Activated naive CD4-positive, alpha-beta T cell treated with anti-CD3 and anti-CD28 coated beads, Interleukin-2, amount 50 U/mL, for 72 hours (primary cell): ENCODE measurements at places on chromosomes 7 and 10.

DNA sequence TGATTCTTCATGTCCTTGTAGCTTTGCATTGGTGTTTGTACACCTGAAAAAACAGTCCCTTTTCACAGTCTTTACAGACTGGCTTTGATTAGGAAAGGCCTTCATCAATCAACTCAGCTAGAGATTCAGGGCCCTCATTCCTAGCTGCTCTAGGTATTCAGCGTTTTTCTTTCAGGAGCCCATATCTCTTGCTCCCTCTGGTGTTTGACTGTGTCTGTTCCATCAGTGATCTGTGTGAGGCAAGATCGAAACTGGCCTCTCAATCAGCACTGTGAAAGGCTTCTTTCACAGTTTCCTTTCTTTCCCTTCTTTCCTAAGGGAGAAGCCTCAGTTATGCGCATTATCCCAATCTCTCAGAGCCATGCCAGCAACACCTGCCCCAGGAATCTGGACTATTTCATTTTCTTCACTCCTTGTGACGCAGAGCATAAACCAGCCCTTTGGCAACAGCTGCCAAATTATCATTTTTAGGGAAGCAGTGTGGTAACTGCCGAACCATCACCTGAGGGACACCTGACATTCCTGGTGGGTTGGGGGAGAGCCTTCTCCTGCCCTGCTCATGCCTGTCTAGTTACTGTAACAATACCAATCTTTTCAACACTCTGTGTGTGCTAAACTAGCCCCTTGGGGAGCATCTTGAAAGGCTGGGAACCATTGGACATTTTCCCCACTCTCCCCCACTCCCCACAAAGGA is 75.7 kb upstream of the CCDC71L start:
- no peak for DNase-seq

GRCh38 chr10:86314616-86315548 is 51.7 kb downstream of the GRID1 start:
- DNase-seq = no peak

DNA sequence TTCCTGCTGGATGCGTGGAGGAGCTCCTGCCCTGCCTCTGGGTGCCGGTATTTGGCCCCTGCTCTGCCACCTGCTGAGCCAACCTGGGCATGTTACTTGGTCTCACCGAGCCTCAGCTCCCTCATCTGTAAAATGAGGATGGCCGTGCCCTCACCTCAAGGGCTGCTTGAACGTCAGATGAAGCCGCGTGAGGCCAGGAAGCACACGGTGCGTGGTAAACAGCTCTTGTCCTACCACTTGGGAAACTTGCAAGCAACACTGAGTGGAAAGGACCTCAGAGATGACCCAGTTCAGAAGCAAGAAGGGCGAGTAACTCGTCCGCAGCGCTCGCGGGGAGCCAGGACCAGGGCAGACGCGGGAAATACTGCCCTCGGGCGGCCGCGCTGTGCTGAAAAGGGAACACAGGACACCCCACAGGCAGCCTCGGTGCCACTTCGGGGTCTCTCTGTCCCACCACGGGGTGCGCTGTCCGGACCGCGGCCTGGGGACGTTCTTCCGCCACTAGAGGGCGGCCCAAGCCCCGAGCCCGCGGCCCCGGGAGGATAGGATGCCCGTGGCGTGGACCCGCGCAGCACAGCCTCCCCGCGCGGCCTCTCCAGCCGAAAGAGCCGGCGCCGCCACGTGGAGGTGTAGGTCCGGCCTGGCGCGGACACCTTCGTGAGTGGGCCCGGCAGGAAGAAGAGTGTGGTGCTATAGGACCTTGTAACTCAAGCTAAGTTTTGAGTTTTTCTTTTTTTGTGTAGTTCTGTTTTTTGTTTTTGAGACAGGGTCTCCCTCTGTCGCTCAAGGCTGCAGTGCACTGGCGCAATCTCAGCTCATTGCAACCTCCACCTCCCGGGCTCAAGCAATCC is 94.1 kb downstream of the PRKAG2 start:
- peak; percentile 76 for DNase-seq

GRCh38 chr7:83613232-83613631 is 35.7 kb downstream of the SEMA3E start:
- DNase-seq = no peak

DNA sequence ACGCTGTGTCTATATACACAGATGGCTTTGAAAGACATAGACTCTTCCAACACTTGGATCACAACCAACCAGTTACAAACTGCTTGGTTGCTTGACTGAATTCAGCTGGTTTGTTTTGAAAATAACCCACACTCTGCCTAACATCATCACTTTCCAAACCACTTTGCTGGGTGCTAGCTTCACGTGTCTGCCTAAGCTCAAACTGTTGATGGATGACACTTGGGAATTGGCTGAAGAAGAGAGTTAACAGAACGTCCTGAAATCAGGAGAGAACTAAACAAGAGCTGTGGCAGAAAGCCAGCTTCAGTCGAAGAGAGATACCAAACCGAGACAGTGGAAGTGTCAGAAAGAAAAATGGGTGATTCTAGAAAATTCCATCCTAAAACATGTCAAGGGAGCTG is 420.8 kb upstream of the AUTS2 start:
- DNase-seq = no peak

GRCh38 chr7:23864973-23865372 is 155.0 kb downstream of the STK31 start:
- DNase-seq = no peak

DNA sequence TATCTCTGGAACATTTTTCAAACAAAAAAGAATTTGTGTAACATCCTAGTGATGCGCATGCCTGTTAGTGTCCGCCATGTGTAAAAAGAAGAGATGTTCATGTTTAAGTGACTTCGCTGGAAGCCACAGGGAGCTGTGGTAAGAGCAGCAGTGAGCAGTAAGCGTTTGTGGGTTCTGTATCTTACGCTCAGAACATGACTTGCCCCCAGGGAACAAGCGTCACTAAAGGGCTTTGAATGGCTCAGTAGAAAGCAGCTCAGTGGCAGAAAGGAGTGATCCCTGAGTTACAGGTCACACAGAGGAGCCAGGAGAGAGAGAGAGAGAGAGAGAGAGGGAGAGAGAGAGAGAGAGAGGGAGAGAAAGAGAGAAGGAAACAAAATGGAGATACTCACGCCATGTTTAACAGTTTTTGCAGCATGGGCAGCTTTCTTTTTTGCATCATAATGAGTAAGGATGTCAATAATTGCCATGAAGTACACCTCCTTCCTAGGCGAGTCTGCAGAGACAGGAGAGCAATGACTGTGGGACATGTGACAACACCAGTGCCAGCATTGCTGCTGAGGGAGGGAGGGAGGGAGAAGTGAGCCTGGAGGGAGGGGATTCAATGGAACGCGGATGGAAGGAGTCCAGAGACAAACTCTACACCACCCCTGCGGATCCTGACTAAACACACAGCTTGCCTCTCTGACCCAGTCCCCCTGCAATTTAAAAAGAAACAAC is 174.6 kb downstream of the PIP4K2A start:
- no peak for DNase-seq

GRCh38 chr7:158759749-158760444 is 55.3 kb upstream of the NCAPG2 start:
- no peak for DNase-seq

- no peak for DNase-seq
Observed at GRCh38 chr10:102555781-102556328, 52.1 kb downstream of the SUFU start.

DNA sequence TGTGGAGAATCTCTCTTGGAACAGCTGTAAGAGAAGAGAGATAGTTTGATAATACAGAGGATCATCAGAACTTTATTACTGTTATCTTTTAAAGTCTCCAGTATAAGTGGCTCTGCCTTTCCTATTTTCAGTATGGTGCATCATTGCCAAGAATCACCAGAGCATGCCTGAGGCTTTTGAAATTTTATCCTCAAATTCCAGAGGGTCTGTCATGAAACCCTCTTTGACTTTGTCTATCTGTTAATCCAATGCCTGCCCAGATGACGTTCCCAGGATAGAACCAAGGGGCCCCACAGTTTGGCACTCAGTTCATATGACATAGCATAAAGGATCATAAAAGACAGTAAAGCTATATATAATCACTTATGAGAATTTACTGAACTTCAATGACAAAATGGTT is 35.3 kb upstream of the SEMA3C start:
- DNase-seq = no peak

DNA sequence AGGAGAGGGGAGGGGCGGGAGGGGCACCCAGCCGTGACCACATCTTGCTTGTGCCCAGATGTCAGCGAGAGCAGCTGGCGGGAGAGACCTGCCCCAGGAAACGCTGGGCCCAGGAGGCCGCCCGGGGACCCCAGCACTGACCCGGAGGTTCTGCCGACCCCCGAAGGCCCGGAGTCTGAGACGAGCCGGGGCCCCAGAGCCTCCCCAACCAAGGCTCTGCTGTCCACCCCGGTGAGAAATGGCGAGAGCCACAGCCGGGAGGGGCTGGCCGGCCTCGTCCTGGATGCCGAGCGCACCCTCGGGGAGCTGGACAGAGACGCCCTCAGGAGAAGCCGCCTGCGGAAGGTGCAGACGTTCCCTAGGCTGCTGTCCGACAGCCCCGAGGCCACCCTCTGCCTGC is 25.9 kb downstream of the KNDC1 start:
- DNase-seq = no peak

DNA sequence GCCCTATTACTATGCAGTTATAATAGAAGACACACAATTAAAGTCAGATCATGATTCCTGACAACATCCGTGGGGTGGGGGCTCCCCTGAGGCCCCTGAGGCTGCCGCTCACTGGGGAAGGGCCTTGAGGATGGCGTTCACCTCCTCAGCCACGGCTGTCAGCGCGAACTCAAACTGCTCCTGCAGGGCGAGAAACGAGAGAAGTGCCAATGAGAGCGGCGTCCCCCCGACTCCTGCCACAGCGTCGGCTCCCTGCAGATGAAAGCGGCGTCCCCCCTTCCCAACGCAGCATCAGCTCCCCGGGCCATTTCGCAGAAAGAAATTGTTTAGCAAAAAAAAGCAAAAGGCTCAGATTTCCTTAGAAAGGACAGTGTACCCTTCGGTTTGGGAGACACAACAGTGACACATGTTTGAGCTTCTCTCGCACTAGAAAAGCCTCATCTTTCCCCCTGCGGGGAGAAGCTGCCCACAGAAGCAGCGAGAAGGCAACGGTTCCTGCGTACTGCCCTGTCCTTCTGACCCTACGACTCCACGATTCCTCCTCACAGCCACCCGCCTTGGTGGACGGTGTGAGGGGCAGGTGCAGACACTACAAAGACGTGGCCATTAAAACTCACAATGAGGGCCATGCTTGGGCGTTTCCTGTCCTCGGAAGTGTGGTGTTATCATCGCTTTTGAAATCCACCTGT is 203.9 kb downstream of the DNAJB6 start:
- no peak for DNase-seq

- DNase-seq = no peak
Observed at GRCh38 chr10:68345621-68346020, 12.9 kb upstream of the PBLD start.

- DNase-seq = no peak
Observed at GRCh38 chr10:44589181-44589943, 204.5 kb upstream of the CXCL12 start.

DNA sequence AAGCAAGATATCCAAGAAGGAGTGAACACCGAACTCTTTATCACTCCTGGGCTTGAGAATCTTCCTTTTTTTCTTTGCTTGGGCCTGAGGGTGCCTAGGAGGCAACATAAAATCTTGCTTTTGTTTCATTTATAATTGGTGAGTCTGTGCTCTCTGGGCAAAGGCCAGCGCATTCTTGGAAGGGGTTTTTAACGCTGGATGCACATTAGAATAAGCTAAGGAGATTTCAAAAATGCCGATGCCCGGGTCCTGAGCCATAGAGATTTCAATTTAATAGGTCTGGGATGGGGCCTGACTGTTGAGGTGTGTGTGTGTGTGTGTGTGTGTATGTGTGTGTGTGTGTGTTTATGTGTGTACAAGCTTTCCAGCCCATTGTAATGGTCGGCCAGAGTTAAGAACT is 62.0 kb upstream of the SORCS3 start:
- no peak for DNase-seq

GRCh38 chr7:91671245-91671644 is 209.3 kb downstream of the MTERF1 start:
- no peak for DNase-seq

- DNase-seq = no peak
Observed at GRCh38 chr7:92963566-92963965, 127.2 kb upstream of the CDK6 start.

GRCh38 chr7:158160199-158160598 is 427.4 kb downstream of the PTPRN2 start:
- no peak for DNase-seq

DNA sequence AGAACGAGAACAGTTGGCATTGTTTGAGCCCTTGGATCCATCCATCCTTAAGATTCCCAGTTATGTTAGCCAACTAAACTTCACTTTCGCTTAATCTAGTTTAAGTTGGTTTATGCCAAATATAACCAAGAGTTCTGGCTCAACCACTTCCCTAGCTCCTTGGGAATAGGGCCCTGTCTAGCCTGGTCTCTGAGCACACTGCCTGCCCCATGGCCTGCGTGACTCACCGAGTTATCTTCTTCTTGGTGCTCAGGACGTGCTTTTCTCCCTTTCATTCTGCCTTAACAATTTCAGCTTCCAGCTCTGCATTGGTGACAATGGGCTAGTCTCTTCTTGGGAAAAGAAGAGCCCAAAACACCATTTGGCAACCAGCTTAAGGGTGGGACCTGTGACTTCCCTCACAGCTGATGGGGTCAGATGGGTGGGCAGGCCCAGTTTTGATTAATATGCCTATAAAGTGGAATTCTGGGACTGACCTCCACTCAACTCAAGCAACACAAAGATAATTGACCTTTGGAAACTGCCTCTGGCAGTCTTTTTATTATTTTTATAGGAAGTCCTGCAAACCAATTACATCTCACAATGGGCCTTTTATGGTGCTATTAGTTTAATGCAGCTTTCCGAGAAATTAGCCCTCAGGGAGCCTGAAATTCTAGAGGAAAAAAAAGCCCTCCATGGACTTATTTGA is 126.4 kb downstream of the CFAP58 start:
- no peak for DNase-seq
